CD4-positive, alpha-beta T cell treated with Interleukin-6 at 100 ng/mL for 8 hours (primary cell): ENCODE measurements at places on chromosomes 12 and 14.

- DNase-seq = peak; percentile 63
Measured at GRCh38 chr12:107309020-107309419, 215.7 kb upstream of the CRY1 start.

- DNase-seq = peak; percentile 57
Measured at GRCh38 chr14:73759183-73759713, 45.1 kb upstream of the PNMA1 start.

DNA sequence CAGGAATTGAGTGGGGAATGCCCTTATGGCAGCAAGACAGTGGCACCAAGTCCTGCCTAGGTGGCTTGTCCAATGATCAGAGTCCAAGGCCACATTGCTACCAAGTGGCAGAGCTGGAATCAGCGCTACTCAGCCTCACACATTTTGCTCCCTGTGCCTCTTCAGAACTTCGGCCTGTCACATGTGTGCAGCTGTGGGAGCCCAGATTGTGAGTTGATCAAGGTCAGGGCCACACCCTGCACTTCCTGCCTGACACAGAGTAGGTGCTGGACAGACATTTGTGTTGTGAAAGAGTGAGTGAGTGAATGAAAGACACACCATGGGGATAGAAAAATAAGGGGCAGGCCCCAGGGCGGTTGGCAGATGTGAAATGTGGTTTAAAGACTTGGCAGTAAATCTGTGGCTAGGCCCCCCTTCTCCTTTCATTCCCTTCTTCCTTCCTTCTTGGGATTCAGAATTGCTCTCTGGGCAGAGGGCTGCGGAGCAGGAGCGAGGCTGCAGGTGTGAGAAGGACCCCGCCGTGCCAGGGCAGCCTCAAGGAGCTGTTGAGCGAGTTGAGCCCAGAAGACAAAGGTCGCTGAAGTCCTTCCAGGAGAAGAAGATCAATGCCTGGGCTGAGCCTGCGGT is 83.5 kb downstream of the SLC25A47 start:
- DNase-seq = peak; percentile 30

- DNase-seq = no peak
Measured at GRCh38 chr14:89315493-89316470, 101.3 kb downstream of the FOXN3 start.

DNA sequence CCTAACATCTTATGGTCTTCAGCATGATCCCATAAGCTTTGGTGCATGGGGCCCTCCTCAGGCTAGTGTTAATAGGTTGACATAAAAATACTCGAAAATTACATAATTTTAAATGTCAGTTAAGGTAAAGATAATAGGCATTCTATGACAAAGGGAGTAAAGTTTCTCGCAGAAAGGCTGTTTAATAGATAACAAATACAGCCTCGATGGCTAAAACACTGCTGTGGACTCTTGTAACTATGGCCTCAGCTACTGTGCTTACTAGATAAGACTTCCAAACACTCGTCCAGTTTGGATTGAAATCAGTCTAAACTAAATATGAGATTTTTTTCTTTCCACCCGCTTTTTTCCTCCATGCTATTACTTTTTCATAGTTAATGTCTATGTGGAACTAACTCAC is 23.2 kb upstream of the MGST1 start:
- no peak for DNase-seq

DNA sequence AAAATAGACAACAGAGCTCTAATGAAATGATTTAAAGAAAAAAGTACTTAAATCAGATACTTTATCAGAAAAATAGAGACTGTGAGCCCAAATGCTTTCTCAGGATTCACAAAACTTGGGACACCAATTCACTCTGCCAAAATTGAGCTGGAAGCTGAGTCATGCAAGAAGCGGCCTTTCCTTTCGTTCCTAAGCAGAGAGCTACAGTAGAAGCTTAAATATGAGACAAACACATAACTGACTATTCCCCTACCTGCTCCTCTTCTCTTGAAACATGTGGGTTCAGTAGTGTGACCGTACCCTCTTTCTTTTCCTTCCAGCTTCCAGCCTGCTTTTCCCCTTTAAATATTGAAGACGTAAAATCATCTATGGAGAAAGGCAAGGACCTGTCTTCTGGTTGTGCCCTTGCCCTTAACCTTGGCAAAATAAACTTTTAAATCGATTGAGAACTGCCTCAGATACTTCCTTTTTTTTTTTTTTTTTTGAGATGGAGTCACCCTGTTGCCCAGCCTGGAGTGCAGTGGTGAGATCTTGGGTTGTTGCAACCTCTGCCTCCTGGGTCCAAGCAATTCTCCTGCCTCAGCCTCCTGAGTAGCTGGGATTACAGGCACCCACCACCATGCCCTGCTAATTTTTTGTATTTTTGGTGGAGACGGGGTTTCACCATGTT is 4.4 kb upstream of the SDS start:
- no peak for DNase-seq

DNA sequence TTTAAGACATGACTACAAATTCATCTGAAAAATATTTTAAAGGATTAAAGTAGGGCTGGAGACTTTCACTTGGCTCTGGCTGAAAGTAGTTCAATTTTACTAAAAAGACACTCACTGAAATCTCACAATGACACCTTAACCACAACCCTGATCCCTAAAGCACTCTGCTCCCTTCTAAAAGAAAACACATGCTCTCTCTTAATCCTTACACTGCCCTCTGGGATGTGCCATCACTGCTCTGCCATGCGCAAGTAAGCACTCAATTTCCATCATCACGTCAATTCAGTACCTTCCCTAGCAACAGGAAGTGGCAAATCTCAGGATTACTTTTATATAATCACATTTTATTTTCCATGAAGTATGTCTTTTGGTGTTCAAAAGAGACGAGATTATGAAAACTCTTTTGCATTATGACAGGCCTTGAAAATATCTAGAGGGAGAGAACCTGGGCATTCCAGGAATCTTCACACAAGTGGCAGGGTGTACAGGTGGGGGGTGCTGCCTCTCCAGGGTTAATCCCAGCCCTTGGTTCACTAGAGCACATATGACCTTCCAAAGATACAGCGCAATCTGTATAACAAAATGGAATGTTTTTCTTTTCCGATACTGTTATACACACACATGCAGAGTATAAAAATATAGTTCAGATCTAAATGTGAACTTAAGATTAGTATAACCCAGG is 7.3 kb downstream of the ATG14 start:
- DNase-seq = no peak

DNA sequence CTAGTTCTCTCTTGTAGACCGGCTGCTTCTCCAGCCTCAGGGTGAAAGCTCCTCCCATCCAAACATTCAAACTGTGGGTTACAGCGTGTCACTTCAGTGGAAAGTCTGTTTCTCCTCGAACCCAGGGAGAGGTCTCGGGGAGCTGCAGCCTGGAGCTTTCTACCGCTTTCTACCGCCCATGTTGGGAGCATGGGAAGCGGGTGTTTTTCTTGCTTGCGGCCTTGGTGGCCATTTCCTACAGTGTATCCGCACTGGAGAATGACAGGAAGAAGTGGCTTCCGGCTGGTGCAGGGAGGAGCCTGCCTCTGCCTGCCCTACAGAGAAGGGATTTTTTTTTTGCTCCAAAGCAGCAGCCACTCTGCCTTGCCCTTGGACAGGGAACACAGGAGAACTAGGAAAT is 21.2 kb downstream of the ZFP36L1 start:
- DNase-seq = no peak

GRCh38 chr12:124583854-124584253 is 16.4 kb upstream of the NCOR2 start:
- DNase-seq = no peak

- no peak for DNase-seq
Measured at GRCh38 chr14:47167402-47167801, 508.0 kb downstream of the MDGA2 start.

- no peak for DNase-seq
Measured at GRCh38 chr12:79451365-79451764, 239.4 kb downstream of the PAWR start.

- DNase-seq = peak; percentile 42
Measured at GRCh38 chr14:58152014-58152857, at the start of gene ARMH4. ARMH4 (minus strand) TSS chr14:58152213; CDS start chr14:58139358, 12,855 bp downstream.

DNA sequence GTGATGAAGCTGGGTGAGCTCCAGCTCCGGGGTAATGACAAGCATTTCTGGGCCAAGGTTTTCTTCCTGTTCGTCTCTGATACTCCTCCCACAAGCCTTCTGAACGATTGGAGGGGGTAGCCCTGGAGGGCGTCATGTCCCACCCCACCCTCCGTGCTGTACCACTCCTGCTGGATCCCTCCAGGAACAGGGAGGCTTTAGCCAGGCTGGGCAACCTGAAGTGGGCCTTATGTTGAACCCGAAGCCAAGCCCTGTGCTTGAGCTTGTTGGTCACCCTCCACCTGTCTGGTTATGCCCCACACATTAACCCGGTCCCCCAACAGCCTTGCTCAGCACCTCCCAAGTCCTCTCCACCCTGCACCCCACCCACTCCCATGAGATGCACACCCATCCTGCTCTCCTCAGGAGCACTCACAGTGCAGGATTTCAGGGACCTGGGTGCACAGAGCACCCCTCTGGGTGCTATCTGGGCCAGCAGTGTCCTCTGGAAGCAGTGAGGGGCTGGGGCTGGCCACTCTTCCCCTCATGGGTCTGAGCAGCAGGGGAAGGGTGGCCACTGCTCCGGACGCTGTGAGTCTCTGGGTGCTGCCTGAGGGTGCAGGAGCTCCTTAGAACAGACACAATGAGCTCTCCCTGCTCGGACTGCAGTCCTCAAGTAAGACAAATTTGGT is 6.8 kb upstream of the KRT83 start:
- no peak for DNase-seq

DNA sequence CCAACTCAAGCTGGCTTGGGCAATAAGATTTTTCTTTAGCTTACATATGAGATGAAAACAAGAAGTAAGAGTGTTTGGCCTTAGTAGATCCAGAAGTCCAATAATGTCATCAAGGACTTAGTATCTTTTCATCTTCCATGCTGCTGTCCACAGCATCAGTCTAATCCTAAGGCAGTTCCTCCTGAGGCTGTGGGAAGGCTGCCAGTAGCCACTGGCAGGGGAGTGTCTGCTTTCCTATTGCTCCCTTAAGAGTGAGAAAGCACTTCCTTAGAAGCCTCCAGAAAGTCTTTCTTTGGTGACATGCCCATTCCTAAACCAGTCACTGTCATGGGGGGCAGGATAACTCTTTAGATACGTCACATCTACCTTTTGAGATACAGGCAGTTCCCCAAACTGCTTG is 317.7 kb downstream of the BMP4 start:
- DNase-seq = no peak

GRCh38 chr14:67984274-67984673 is 164.7 kb downstream of the RAD51B start:
- DNase-seq = no peak

- DNase-seq = no peak
Measured at GRCh38 chr14:63542231-63542999, 762 bp downstream of the PPP2R5E start.

- DNase-seq = no peak
Measured at GRCh38 chr12:125064492-125064891, 743 bp upstream of the AACS start.

GRCh38 chr12:109130297-109131153 is 14.1 kb downstream of the ACACB start:
- DNase-seq = no peak

DNA sequence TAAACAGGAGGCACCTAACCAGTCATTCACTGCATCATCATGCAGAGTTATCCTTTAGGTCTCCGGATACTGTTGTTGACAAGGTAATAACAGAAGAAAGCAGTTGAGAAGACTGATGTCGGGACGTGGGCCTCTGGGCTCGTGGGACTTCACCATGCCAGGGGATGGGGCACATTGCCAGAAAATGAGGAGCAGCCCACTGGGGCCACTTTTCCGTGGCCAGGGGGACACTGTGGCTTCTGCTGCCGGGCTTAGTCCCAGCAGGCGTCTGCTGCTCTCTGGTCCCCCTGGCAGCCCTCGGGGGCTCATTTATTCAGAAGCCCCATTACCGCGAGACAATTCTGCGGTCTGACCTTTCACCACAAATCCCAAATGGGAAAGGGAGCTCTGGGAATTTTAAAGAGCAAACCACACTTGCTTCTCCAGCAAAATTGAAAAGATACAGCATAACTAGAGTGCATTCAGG is 201.2 kb downstream of the DAD1 start:
- DNase-seq = no peak

DNA sequence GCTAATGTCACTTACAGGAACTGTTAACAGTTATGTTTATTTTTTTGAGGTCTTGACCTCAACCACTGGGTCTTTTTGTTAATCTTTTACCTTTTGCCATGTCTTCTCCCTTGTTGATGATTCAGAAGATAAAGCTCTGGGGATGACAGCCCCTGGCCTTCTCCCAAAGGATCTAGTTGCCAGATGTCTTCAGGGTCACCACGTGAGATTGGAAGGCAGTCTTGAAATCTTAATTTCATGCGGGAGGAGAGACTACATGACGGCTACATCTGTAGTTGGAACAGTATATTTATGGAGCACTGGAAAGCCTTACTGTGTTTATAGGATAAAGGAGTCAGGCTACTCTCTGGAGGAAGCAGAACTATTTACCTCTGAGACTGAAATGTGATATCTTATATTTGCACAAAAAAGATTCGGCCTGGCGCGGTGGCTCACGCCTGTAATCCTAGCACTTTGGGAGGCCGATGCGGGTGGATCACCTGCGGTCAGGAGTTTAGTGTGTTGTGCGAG is 5.6 kb downstream of the MLEC start:
- DNase-seq = no peak

- no peak for DNase-seq
Measured at GRCh38 chr12:47947341-47947740, 16.1 kb upstream of the TMEM106C start.
